ENCODE measurements at places on chromosomes 6 and 20.

DNA sequence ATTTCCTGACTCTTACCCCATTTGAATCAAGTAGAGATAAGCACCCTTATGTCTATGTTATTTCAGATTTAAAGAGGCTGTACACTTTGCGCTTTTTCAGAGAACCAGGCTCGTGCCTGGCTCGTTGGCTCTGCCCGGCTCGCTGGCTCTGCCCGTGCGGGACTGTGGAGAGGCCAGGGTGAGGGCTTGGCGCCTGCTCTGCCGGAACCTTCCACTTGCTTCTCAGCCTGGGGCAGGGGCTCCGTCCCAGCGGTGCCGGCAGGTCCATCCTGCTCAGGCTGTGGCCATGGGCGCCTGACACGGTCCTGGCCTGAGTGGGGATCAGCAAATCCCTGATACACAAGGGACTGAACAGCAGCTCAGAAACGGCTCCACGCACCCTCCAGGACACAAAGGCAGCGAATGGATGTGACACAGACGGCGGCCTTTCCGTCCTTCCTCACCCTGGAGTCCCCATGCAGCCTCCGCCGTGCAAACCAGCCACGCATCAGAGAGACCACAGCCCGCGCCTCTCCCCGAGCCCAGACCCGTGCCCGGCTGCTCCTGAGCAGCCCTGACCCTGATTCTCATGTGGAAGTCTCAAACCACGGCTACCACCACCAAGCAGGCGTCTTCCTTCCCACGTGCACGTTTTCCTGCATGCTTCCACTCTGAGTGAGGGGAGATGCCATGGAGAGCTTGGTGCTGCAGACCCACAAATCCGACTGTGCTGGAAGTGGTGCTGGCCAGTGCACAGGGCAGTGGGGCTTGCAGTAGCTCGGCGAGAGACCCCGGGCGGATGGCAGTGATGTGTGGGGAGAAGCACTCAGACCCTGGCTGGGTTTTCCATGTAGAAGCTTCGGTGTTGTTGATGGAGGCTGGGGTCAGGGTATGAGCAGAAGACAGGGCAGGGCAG lies 233.9 kb downstream of the ERMARD start:
- DNase-seq: no peak

DNA sequence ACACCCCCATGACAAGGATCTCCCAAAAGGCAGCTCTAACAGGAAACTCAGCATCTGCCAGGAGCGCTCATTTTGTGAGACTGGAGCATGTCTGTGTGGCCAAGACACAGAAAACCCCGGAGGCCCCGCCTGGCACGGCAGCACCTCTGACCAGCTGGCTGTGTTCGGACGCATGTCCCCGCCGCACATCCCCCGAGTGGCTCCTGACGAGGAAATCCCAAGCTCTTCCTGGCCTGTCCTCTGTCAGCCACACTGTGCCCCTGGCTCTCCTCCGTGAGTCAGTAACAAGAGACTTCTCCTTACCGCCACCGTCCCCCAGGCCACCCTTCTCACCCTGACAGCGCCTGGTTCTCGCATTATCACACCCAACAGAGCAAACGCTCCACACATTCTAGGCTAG lies 14.4 kb downstream of the SLC2A4RG start:
- DNase-seq: no peak

DNA sequence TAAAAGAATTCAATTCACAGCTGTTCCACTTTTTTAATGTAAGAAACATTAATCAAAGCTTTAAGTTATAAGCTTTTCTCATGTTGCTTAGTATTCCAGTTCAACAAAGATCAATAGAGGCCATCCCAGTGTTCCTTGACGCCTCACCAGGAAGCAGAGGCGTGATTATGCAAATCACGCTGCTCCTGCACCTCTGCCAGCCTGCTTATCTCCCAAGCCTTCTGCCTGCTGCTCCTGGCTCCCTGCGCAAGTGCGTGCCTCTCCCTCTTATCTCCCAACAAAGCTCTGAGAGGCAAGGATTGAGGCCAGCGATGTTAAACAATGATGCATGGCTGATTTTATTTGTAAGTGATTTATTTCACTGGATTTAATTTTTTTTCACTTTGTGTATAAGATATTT lies 42.8 kb downstream of the INSM1 start:
- no peak for DNase-seq

DNA sequence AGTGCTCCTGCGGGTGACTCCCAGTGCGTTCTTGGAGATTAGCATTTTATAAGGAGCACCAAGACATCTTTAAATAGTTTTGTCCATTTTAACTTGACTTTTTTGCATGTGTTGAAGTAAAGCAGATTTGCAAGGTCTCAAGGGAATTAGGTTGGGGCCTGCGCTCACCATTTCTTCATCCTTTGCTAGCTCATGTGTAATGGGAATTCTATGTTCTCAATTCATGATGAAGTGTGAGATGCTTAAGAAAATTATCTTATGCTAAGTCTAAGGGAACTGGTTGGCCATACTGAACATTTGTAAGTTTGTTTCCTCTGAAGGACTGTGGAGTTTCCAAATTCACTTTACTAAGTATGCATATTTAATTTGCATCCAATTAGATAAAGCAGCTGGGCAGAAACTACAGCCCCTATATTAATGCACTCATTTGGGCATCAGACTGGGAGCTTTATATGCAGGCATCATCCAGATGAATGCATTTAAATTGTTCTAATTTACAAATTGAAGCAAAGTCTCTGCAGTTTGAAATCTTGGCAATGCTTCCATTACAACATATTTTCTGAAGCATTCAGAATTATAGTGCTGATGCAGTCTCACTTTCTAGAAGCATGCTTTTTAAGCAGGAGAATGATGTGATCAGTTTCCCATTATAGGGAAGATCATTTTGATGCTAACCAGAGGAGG lies 108.3 kb upstream of the AKAP12 start:
- DNase-seq: peak; percentile 83

GRCh38 chr6:27096834-27097511 lies 150.5 kb upstream of the PRSS16 start:
- peak; percentile 6 for DNase-seq

GRCh38 chr6:5139828-5140771 lies 55.0 kb downstream of the PPP1R3G start:
- DNase-seq: no peak

GRCh38 chr20:62267543-62267942 lies 29.2 kb downstream of the OSBPL2 start:
- no peak for DNase-seq

GRCh38 chr6:155212616-155213380 lies 51.0 kb upstream of the CLDN20 start:
- no peak for DNase-seq

- no peak for DNase-seq
Measured at GRCh38 chr6:138182939-138183789, 21.4 kb downstream of the ARFGEF3 start.

DNA sequence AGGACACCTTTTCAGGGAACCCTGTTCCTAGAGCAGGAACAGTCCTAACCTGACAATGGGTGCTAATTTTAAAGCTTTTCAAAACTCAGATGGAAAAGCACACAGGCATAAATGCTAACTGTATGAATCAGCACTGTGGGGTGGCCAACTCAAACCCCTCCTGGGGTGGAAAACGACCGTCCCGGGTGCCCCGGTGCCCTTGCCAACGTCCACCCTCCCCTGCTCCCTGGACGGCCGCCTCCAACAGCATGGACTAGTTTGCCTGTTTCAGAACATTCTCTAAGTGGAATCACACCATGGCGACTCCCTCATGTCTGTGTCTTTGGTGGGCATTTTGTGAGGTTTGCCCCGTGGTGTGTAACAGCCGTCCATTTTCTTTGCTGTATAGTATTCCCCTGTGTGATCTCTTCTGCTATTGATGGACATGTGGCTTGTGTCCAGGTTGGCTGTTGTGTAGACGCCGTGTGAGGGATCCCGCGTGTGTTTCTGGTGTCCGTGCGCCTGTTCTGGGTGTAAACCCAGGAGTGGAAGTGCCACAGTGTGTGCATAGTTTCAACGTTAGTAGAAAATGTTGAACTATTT lies 5.8 kb downstream of the COL20A1 start:
- DNase-seq: no peak

DNA sequence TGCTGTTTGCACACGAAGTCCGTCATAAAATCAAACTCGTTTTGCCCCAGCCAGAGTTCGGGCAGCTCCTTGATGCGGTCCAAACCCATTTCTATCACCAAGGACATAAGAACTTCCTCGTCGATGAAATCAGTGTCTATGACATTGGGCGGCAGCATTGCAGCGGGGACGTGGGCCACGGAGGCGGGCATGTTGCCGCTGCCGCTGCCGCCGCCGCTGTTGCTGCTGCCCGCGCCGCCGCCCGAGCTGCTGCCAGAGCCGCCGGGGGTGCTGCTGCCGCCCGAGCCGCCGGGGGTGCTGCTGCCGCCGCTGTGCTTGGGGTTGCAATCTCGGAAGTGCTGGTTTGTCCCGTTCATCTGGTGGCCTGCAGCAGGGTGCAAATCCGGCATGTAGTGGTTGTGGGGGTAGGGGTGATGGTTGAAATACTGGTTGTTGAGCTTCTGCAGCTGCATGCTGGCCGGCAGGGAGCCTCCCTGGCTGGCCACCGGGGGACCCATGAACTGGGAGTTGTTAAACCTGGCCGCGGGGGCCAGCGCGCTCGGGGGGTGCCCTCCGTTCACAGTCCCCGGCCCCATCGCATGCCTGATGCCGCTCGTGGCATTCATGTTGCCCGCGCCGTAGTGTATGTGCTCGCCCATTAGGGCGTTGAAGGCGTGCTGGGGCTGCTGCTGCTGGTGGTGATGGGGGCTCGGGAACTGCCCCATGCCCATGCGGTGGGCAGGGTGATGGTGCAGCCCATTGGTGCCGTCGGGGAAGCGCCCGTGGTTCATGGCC lies 1.1 kb downstream of the CITED2 start:
- no peak for DNase-seq

DNA sequence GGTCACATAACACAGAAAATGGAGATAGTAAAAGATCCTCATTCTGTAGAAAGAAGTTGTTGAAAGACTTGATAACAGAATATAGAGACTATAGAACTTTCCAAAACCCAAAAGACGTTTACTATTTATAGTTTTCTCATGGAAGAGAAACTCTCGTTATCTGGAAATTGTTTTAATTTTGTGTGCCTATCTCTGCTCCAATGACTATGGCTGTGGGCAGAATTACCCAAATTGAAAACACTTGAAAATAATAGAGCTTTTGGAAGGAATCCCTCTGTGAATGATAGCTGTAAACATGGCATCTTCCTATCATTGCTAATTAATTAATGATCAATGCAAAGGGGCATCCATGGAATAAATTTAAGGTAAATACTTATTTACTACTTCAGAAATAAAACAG lies at the start of gene DEFB114:
DEFB114 (minus strand) TSS at position 101 of the 400 bp plus-strand sequence; CDS start at position 42, 59 bp downstream.
- DNase-seq: no peak

- no peak for DNase-seq
Measured at GRCh38 chr6:91465393-91465792, 878.5 kb upstream of the MAP3K7 start.

DNA sequence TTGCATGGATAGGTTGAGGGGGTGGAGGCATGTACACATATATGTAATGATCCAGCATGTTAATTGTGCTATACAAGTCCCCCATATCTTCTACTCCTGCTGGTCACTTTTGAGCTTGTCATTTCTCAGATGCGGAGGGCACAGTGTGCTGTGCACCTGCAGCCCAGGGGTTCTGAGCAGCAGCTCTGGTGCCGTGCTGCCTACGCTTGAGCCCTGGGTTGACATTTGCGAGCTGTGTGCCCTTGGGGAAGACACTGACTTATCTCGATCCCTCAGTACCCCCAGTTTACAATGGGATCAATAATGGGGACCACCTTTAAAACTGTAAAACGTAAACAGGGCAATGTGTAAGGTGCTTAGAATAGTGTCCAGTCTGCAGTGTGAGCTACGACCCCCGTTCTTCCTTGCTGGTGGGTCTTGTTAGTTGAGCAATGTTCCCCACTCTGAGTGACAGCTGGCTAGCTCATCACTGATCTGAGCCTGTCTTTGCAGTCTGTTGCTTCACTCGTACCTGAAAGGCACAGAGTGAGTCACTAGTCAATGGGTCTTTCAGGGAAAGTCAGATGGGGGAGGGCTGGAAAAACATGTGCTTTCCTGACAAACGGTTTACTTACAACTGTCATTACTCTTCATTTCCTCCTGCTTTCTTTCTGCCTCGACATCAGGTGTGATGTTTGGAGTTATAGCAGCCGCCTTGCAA lies 91.7 kb downstream of the SLC2A10 start:
- no peak for DNase-seq

DNA sequence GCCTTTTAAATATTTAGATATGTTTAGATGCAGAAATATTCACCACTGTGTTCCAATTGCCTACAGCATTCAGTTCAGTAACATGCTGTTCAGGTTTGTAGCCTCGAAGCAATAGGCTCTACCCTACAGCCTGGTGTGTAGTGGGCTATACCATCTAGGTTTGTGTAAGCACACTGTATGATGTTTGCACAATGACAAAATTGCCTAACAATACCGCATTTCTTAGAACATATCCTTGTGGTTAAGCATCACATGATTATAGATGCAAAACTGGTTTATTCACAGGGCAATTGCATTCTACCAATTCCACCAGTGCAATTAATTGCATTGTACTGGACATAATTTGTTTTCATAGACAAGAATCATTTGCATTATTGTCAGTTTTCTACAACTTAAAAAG lies 7.9 kb upstream of the SLC22A16 start:
- DNase-seq: no peak

- peak; percentile 50 for DNase-seq
Measured at GRCh38 chr20:19867074-19867473, 109.0 kb downstream of the RIN2 start.

- no peak for DNase-seq
Measured at GRCh38 chr6:117955684-117956256, 48.7 kb downstream of the SLC35F1 start.

DNA sequence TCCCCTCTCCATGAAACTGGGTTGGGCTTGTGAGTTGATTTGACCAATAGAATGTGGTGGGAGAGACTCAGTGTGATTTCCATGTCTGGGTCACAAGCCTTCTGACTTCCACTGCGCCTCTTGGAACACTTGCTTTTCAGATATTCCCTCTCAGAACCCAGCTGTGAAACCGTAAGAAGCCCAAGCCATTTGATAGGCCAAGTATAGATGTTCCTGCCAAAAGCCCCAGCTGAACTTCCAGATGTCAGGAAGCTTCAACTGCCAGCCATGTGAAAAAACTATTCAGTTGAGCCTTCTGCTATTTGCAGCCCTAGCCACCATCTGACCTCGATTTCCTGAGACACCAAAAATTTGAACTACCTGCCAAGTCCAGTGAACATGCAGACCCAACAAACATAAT lies 387.8 kb upstream of the GJE1 start:
- no peak for DNase-seq
